ENCODE measurements at places on chromosomes 7 and 10.

DNA sequence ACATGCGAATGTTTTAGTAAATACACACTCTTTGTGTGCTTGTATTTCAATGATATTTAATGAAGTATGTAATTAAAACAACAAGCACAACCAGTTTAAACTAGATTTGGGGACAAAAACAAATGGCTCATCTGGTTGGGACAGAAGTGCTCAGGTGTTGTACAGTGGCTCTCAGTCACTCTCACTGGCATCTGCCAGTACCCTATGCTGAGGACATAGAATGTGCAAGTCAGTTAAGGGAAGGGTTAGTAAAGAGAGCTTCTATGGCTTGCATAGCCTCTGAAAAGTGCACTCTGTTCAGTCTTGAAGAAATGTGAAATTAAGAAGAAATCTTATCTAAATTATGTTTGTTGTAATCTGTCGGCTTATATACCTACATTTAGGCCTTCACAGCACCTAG is 183.0 kb downstream of the LRRC4 start:
- no peak for DNase-seq

DNA sequence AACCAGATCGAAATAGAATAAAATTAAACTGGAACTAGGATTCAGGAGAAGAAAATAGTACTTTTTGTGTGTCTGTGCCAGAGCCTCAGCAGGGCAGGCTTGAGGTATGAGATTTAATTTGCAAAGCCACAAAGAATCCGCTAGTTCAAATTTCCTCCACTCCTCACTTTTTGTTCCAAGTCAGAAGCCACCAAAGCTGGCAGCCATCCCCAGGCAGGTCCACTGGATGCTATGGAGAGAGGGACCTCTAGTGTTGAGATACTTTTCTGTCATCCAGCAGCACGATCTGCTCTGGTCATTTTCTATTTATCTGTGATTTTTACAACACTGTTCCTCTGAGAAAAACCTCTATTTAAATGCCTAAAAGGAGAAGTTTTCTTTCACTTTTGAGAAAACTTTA is 147.9 kb upstream of the FRMD4A start:
- peak; percentile 35 for DNase-seq

- peak; percentile 59 for DNase-seq
Observed at GRCh38 chr10:88810196-88810961, 7.8 kb downstream of the LIPM start.

DNA sequence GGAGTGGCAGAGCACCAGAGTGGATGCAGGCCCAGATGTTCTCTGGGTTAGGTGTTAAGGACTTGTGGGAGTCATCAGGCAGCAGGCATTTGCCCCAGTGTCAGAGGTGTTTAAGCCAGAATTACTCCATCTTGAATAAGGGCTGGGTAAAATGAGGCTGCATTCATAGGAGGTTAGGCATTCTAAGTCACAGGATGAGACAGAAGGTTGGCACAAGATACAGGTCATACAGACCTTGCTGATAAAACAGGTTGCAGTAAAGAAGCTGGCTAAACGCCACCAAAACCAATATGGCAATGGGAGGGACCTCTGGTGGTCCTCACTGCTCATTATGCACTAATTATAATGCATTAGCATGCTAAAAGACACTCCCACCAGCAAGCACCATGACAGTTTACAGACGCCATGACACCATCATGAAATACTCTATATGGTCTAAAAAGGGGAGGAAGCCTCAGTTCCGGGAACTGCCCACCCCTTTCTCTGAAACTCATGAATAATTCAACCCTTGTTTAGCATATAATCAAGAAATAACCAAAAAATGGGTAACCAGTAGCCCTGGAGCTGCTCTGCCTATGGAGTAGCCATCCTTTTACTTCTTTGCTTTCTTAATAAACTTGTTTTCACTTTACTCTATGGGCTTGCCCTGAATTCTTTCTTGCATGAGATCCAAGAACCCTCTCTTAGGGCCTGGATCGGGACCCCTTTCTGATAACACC is 882 bp upstream of the LRRC61 start:
- DNase-seq: peak; percentile 7

DNA sequence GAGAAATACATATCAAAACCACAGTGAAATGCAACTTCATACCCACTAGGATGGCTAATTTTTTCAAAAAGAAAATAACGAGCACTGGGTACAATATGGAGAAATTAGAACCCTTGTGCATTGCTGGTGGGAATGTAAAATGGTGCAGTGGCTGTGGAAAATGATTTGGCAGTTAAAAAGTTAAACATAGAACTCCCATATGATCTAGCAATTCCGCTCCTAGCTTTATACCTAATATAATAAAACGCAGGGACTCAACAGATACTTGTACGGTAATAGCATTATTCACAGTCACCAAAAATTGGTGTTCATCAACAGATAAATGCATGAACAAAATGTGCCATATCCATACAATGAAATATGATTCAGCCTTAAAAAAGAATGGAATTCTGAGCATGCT is 58.8 kb upstream of the PLPP4 start:
- DNase-seq: no peak

GRCh38 chr10:78109210-78109609 is 75.5 kb downstream of the RPS24 start:
- DNase-seq: no peak

GRCh38 chr10:75487087-75487754 is 55.8 kb downstream of the LRMDA start:
- no peak for DNase-seq

GRCh38 chr10:30228417-30229036 is 120.6 kb downstream of the MTPAP start:
- DNase-seq: no peak

DNA sequence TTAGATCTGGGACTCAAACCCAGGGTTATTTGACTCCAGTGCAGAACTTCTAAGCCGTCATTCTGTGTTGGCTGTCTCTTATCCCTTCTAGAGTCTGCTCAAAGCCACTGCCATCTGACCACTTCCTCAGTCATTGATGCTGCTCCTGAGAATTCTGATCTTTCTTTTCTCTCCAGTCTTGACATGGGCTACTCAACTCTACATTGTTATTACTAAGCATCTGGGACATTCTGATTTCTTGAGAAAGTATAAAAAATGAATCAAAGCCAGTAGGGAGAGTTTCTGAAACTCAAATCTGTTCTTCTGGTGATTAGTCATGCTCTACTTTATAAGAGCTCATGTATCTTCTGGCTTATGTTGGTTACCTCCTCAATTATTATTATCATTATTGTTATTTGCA is 48.7 kb downstream of the ANK3 start:
- no peak for DNase-seq

- no peak for DNase-seq
Observed at GRCh38 chr10:36872702-36873393, 252.6 kb upstream of the ANKRD30A start.

DNA sequence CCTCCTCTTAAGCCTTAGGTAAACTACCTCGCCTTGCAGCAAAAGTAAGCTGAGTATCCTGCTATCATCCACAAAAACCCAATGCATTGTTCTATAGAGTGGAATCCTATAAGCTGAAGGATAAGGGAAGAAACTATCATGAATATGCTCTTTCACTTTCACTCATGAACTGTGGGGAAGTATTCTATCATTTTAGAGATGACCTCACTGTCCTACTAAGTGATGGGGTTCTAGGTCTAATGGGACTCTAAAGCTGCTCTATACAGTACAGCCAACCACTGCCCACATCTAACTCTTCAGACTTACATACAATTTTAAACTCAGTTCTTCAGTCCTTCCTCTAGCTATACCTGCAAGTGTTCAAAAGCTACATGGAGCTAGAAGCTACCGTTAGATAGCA is 16.2 kb downstream of the MKRN1 start:
- DNase-seq: no peak

Measured in NCI-H1436 (cell line).